Right lobe of liver (tissue), 6 donors: ENCODE measurements at places on chromosomes 3 and 15. TPM values are rescaled to one million over a fixed set of nuclear protein-coding genes. Genes with fewer than 3 reads are reported as not detected.

DNA sequence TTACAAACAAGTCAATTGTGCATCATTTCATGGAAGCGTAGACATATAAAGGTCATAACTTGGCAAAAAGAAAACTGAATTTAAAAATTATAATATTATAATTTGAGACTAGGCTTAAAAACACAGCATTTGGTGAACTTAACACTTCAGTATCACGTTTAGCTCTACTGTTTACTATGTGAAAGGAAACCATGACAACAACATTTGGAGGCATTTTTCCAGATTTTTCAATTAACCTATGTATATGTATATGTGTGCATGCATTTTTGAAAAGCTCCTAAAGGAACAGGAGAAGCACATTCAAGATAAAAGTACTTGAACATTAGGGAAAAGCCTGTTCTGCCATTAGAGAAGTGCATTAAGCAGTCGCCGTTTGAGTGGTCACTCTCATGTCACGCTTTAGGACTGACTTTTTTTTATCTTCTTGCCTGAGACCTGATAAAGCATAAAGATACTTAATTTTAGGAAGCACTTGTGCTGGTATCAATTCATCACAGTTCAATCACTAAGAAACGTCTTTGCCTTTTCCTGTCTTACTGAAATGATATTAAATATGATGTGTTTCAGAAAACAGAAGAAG, 156.0 kb downstream of the NAALADL2 start:
- no peak for DNase-seq

- DNase-seq: no peak
Observed at GRCh38 chr3:10976770-10977169, 15.8 kb upstream of the SLC6A1 start.

- no peak for DNase-seq
Observed at GRCh38 chr15:71228403-71228802, 113.1 kb downstream of the THSD4 start.

DNA sequence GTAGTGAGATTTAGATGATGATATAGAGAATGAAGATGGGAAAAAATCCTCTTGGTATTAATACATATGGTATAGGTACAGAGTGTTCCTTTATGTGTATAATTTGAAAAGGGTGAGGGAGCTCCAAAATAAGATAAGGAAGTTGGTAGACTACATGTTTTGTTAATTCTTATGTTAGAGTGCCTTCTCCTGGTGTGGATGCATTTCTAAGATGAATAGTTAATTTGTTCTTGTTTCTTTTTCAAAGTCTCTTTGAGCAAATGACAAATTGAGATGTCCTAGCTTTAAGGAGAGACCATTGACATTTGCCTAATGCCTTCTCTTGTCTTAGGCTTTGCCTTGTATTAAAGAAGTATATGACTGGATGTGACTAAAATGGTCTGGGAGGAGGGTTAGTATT, 34.1 kb downstream of the AKAP13 start:
- DNase-seq: no peak

The C3orf22 gene
- not detected for total RNA-seq

The CPNE9 gene
- total RNA-seq: not detected
